ENCODE measurements at places on chromosomes 5 and 9.

GRCh38 chr5:153658149-153658548, 167.7 kb downstream of the GRIA1 start:
- no peak for DNase-seq

GRCh38 chr5:151740958-151741373, 17.5 kb downstream of the ATOX1 start:
- DNase-seq: no peak

DNA sequence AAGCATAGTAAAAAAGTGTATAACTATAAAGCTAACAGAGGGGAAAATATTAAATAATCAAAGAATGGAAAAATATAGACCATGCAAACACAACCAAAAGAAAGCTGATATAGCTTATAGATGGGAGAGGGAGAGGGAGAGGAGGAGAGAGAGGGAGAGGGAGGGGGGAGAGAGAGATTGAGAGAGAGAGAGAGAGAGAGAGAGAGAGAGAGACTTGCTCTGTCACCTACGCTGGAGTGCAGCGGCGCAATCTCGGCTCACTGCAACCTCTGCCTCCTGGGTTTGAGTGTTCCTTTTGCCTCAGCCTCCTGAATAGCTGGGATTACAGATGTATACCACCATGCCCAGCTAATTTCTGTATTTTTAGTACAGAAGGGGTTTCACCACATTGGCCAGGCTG, 110.6 kb downstream of the RAPGEF6 start:
- DNase-seq: no peak

- DNase-seq: peak; percentile 56
Observed at GRCh38 chr9:2461892-2462291, 159.7 kb upstream of the VLDLR start.

GRCh38 chr5:149229298-149229937, 42.2 kb upstream of the AFAP1L1 start:
- DNase-seq: no peak

DNA sequence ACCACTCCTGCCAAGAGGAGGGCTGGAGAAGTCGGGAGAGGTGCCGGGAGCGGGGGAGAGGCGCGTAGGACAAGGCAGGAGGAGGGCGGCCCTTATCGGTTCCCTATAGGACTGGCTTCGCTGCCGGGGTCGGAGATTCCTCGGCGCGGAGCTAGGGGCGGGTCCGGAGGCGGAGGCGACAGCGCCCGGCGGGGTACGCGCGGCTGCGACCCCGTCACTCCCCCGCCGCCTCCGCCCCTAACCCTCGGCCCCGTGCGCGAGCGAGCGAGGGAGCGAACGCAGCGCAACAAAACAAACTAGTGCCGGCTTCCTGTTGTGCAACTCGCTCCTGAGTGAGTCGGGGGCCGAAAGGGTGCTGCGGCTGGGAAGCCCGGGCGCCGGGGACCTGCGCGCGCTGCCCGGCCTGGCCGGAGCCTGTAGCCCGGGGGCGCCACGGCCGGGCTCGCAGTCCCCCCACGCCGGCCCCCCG, 2.0 kb downstream of the GLIS3 start:
- DNase-seq: peak; percentile 90

GRCh38 chr5:169083394-169084018, 217.4 kb downstream of the SLIT3 start:
- DNase-seq: no peak

- DNase-seq: no peak
Observed at GRCh38 chr9:98971168-98971914, 27.6 kb downstream of the COL15A1 start.

DNA sequence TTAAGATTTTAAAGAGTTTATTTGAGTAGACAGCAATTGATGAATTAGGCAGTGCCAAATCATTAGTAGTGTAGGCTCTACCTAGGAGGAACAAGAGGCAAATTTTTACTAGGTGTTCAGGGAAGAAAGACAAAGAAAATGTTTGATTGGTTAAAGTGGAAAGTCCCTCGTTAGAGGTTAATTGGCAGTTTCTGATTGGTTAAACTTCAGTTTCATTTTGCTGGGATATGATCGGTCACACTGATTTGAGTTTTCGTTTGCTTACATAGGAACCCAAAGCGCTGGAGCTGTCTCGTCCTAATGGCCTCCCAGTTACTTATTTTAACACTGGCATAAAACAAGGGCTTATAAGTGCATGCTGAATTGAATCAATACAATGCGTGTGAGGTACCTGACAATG, 15.1 kb downstream of the DMAC1 start:
- no peak for DNase-seq

GRCh38 chr9:12798066-12798770, 23.4 kb downstream of the LURAP1L start:
- no peak for DNase-seq

- DNase-seq: peak; percentile 20
Observed at GRCh38 chr5:30401479-30402058, 791.9 kb upstream of the CDH6 start.

- peak; percentile 63 for DNase-seq
Observed at GRCh38 chr9:90642570-90643539, at the start of gene DIRAS2. Gene DIRAS2 (minus strand): TSS chr9:90642824. CDS start chr9:90613827, 28,997 bp downstream.
